ENCODE measurements at places on chromosomes 13 and 19.

DNA sequence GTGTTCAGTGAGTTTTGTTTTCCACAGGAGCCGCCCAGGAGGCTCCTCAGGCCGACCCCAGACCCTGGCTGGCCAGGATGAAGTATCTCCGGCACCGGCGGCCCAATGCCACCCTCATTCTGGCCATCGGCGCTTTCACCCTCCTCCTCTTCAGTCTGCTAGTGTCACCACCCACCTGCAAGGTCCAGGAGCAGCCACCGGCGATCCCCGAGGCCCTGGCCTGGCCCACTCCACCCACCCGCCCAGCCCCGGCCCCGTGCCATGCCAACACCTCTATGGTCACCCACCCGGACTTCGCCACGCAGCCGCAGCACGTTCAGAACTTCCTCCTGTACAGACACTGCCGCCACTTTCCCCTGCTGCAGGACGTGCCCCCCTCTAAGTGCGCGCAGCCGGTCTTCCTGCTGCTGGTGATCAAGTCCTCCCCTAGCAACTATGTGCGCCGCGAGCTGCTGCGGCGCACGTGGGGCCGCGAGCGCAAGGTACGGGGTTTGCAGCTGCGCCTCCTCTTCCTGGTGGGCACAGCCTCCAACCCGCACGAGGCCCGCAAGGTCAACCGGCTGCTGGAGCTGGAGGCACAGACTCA, 12.9 kb downstream of the B3GNT3 start:
- no peak for DNase-seq

GRCh38 chr13:99605420-99606323, 104.4 kb downstream of the TM9SF2 start:
- DNase-seq: peak; percentile 21

DNA sequence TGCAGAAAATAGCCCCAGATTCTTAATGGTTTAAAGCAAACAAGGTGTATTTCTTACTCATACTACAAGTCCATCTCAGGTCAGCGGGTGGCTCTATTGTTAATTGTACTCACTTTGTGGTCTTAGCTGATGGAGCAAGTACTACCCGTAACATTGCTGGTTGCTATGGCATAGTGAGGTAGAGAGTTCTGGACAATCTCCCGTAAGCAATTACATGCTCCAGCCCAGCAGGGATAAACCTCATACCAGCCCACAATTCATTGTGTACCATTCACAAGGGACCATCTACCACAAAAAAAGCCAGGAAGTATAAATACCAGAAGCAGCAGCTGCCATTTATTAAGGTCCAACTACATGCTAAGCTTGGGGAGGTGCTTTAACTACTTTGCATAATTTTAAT, 167.1 kb downstream of the PCDH9 start:
- DNase-seq: no peak

GRCh38 chr19:48183356-48183755, 12.9 kb downstream of the ZSWIM9 start:
- no peak for DNase-seq

- no peak for DNase-seq
These were observed 1.5 kb downstream of the ZNF260 start for GRCh38 chr19:36526581-36526980.

GRCh38 chr19:21133633-21134032, 8.2 kb upstream of the ZNF431 start:
- no peak for DNase-seq

DNA sequence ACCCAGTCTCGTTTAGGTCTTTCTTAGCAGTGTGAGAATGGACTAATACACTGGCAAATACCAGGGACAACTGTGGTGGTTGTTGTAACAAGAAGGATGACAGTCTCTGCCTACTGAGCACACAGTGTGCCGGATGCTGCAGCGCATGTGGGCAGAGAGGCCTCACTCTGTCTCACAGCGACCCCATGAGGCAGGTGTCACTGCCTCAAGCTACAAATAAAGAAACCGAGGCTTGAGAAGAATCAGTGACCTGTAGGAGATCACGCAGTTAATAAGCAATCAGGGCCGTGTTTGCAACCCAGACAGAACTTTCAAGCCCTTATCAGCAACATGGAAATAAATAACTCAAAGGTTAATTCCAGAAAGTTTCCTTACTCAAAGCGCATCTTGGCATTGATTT, 40.5 kb upstream of the GAS6 start:
- DNase-seq: no peak

- no peak for DNase-seq
These were observed 40.5 kb upstream of the XPO4 start for GRCh38 chr13:20942938-20943559.

DNA sequence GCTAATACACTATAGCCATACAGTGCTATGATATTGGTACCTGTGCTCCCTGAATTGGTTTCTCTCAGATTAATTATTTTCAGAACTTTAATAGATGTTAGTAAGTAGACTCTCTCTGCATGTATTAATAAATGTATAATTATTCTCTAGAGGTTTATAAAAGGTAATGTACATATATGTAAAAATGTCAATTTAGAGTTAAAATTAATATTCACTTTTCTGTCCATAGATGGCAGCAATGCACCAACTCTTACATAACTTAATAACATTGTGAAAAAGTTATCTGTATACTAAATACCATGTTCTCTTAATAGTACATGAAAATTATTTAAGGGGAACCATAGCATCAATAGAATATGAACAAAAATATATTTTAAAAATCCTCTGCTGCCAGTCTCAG, 515.0 kb upstream of the KLHL1 start:
- DNase-seq: peak; percentile 8

DNA sequence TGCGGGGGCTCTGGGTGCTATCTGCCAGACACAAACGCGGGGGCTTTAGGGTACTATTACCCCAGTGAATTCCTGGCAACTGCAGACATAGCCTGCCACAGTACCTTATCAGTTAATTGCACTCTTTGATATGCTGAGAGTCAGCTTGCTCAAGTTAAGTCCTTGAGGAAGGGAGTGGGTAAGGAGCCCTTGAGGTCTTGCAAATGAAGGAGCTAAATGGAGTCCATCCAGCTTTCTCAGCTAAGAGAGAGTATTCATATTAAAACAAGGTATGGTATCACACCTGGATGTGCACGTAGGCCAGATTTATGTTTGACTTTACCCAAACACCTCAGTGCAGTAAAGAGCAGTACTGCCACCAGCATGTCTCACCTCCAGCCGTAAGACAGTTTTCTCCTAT, 11.5 kb upstream of the ZNF606 start:
- no peak for DNase-seq

- DNase-seq: peak; percentile 53
These were observed 496.7 kb downstream of the GPC6 start for GRCh38 chr13:93723316-93723715.

DNA sequence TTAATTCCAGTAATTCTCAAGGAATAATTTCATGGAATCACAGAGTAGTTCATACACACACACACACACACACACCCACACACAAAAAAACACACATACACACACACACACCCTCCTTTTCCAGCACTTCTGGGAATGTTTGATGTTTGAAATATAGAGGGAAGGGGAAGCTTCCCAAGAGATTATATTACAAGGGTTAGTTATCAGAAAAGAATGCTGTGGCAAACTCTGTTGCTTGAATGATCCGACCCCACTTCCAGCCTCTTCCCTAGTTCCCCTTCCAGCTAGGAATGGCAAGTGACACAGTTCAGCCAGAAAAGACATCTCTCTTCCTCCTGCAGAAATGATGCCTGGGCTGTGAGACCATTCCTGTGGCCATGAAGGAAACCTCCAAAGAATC, 49.9 kb downstream of the KCTD12 start:
- peak; percentile 85 for DNase-seq

DNA sequence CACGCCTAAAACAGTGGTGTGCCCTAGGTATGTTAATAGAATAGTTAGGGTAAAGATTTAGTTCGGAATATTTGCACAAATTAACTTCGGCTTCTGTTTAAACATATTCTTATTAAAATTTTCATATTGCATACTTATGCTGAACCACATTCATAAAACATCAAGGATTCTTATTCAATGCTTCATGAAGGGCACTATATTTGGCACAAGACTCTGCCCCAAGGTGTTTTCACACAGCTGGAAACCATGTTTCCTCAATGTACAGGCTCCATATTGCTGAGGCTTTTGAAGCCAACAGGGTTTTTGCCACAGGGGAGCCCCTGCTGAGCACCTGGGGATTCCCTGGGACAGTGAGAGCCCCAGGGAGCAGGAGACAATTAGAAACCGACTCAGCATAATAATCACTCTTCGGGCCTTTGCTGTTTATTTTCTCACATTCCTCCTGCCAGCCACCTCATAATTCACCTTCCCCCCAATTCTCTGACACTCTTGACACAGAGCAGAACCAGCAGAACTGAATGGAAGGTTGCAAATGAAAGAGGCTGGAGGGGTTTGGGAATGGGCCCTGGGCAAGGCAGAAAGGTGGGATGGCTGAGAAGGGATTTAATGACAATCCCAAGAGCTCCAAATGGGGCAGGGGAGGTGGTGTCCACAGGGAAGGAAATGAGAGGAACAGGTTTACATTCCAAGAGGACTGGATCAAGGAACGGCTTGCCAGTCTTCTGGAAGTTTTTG, 72.3 kb upstream of the POMP start:
- no peak for DNase-seq

DNA sequence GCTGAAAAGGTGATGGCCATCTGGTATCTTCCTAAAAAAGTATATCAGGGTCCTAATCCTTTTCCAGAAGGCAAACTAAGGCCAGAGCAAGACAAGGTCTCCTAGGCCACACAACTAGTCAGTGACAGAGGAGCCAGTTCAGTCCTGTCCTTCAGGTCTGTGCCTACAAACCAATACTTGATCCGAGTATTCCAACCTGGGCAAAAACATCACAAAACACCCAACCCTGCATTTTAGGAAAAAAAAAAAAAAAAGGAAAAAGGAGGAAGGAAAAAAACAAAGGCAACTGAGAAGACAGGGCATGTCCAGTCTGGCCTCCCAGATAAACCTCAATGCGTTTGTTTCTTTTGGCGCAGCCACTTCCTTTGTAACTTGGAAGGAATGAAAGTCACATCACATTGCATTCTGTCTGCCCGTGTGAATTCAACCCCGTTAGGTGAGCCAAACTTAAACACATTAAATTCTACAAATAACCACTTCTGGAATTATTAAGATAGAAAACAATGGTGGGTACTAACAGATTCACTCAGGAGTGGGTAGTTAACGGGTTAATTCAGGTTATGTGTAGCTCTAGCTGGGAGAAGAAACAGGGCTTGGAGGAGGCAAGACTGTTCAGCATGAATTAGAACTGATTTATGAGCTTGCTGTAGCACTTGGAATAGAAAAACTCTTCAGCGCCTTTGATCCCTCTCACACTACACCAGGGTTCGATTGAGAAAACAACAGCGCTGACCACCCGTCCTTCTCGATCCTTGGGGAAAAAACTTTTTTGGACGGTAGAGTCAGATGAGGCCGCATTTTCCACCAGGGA, 43.0 kb upstream of the HNRNPA1L2 start:
- DNase-seq: peak; percentile 25

- no peak for DNase-seq
These were observed 12.4 kb downstream of the VSTM2B start for GRCh38 chr19:29538146-29538545.

GRCh38 chr13:42929886-42930535, 62.0 kb downstream of the EPSTI1 start:
- no peak for DNase-seq

DNA sequence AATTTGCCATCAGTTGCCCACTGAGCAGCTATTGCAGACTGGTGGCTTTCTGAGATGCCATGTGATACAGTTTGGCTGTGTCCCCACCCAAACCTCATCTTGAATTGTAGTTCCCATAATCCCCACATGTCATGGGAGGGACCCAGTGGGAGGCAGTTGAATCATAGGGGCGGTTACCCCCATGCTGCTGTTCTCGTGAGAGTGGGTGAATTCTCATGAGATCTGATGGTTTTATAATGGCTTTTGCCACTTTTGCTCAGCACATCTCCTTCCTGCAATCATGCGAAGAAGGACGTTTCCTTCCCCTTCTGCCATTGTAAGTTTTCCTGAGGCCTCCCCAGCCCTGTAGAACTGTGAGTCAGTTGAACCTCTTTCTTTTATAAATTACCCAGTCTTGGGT, 34.8 kb upstream of the ANKRD10 start:
- no peak for DNase-seq

DNA sequence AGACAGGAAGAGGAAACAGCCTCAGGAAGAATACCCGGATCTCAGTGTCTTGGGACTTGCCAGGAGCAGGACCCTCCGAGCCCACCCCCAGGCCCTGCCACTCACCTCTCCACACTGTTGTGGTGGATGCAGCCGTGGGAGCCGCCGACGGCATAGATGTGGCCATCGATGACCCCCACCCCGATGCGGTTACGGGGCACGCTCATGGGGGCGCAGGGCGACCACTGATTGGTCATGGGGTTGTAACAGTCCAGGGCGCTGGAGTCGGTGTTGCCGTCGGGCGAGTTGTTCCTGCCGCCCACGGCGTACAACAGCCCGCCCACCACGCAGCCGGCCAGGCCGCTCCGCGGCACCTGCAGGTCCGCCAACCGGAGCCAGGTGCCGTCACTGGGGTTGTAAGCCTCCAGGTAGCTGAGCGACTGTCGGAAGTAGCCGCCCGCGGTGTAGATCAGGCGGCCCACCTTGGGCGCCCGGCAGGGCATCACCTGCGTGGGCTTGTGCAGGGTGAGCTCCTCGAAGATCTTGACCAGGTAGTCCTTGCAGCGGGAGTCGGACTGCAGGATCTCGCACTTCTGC, 11.6 kb downstream of the KEAP1 start:
- no peak for DNase-seq

DNA sequence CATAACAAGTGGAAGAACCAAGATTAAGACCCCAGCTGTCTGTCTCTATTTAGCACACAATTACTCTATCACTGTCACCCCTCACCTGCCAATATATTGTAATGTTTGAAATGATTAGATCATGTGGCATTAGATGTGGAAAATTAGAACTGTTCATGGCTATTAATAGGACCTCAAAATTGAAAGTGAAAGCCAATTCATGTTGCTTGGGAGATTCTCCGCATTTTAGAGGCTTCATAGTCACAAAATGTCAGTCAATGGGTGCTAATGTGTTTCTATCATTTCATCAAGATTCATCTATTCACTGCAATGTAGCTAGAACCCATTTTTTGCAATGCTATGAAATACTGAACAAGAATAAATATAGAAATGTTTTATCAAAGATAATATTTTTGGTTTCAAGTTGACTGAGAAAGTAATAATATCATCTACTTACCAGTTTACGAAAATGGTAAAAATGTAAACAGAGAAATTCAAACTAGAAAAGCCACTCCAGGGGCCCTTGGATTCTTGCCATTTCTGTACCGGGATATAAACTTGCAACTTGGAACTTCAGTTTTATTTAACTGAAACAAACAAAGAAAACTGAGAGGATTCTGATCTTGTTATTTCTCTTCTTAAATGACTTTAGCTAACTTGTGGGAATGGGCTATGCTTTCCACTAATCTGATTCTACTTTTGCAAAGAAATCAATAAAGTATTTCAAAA, 388.6 kb downstream of the DCT start:
- no peak for DNase-seq

DNA sequence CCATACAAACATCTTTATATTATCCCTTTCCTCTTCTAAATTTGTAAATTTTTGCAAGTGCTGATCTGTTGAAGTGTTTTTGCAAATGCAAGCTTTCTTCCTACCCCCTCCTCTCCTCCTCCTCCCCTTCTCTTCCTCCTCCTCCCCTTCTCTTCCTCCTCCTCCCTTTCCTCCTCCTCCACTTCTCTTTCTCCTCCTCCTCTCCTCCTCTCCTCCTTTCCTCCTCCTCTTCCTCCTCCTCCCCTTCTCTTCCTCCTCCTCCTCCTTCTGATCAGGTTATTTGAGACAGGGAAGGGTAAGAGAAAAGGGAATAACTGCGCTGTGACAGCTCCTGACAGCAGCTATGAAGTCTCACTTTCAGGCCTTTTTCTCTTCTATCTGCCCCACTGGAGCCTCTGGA, 8.9 kb downstream of the TNFSF13B start:
- DNase-seq: no peak
